ENCODE measurements at places on chromosomes 11 and 22. TPM values are rescaled to one million over a fixed set of nuclear protein-coding genes. Genes with fewer than 3 reads are reported as not detected.

RAB36 gene
- total RNA-seq = 1.4 TPM

KRTAP5-11 gene
- not detected for total RNA-seq

FDX1 gene
- 11.7 TPM for total RNA-seq

DNA sequence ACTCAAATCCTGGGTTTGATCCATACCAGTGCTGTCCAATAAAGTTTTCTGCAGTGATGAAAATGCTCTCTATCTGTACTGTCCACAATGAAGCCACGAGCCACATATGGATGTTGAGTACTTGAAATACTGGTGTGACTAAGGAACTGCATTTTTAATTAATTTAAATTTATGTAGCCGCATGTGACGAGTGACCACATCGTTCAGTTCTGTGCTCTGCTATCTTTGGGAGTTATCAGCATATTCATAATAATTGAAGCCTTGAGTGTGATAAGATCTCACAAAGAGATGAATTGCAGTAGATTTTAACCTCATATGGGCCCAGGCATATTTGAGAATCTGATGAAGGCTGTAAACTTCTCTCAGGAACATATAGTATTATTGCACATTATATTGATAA, 40.8 kb downstream of the GRAMD1B start:
- DNase-seq = no peak

DNA sequence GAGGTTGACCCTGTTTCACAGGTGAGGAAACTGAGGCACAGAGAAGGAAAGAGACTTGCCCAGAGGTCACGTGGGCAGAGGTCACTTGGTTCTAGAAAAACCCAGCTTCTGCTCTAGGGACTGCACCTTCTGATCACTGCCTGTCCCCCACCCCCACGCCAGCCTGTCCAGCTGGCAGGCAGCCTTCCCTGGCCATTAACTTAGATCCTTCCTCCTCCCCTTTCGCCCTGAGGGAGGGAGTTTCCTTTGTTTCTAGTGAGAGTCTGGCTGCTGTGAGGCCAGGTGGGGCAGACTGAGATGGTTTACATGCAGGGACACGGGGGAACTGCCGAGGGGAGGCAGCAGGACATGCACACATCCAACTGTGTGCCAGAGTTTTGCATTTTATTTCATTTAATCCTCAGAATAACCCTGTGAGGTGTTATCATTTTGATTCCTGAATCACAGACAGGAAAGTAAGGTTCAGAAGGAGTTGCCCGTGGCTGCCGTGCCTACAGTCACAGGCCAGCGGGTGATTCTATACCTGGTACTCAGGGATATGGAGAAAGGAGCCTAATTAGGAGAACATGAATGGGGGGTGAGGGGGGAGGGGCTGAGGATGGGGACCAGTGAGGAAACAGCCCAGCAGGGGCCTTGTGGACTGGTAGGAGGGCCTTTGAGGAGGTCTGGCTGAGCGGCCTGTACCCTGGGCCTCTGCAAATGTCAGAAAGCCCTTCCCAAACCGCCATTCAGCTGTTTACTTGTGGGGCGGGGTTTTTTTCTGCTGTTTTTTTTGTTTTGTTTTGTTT, 3.4 kb downstream of the FAM83F start:
- DNase-seq = no peak

GRCh38 chr11:69209421-69210309, 53.9 kb downstream of the SMIM38 start:
- DNase-seq = no peak

GRCh38 chr22:47727641-47728040, 965.2 kb downstream of the TBC1D22A start:
- no peak for DNase-seq
